Stimulated activated CD4-positive, alpha-beta T cell treated with anti-CD3 and anti-CD28 coated beads, TNF-alpha, amount 100 ng/mL, for 4 hours (primary cell): ENCODE measurements at places on chromosomes 2 and 18.

DNA sequence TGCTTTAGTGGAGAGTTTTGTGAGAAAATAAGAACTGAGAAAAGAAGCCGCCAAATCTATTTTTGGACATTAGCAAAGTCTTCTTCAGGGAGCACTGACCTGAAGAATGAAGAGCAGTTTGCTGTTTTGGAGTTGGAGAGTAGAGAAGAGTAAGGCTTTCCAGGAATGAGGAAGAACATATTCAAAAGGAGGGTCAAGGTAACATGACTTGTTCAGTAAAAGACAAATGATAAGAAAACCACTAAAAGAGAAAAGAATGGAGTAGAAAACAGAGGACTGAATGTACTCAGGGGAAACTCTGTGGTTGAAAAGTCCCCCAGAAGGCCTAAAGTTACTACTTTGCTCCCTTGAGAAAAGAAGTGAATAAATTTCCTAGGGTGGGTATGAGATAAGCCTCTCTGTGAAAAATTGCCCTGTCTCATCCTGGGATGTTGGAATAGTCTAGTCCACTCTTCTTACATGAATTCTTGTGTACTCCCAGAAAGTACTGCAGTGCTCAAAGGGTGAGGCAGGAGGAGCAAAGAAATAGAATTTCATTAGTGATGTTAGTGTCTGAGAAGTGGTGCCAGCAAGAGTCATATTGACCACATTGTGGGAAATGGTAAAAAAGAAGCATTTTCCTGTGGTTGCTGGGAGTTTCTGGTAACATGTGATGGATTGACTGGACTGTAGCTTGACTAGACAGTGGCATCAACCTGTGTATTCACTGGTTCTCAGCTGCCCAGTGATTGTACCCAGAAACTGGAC is 27.8 kb downstream of the MBD5 start:
- no peak for DNase-seq

- no peak for DNase-seq
These were observed 89.6 kb downstream of the GCA start for GRCh38 chr2:162433491-162433890.

- no peak for DNase-seq
These were observed 25.0 kb upstream of the MSGN1 start for GRCh38 chr2:17791121-17791816.

DNA sequence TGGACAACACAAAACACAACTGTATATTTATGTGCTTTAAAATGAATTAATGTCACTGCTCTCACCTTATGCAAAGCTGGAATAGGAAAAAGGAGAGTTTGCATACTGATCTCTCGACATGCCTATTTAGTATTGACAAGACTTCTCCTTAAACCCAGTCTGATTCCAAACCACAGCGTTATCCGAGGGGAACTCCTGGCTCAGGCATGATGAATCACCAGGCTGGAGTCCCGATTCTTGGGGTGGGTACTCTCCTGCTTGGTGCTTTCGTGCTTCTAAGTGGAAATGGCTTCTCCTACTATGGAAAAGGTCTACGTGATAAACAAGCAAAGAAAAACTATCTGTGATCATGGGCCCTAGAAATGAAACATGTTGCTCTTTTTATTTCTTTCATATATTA is 88.9 kb upstream of the SLC35G4 start:
- DNase-seq = no peak

- no peak for DNase-seq
These were observed 144.7 kb downstream of the COL6A3 start for GRCh38 chr2:237269138-237269875.

DNA sequence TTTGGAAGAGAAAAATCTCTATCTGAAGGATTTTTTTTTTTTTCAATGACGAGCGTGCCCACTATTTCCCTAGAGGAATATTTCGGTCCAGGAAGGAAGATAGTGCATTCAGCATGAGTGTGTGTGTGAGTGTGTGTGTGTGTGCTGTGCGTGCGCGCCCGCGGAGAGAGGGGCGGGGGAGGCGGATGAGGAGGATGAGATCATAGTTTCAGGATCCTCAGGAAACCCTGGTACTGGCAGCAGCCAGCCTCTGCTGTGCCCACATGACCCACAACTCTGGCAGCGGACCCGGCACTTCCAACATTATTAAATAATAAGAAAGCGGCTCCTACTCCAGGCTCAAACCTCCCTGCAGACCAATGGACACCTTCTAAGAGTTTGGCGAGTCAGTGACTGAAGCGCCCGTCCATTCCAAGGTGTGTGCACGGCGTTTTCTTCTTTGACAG is 217.0 kb upstream of the DTNA start:
- DNase-seq = no peak

DNA sequence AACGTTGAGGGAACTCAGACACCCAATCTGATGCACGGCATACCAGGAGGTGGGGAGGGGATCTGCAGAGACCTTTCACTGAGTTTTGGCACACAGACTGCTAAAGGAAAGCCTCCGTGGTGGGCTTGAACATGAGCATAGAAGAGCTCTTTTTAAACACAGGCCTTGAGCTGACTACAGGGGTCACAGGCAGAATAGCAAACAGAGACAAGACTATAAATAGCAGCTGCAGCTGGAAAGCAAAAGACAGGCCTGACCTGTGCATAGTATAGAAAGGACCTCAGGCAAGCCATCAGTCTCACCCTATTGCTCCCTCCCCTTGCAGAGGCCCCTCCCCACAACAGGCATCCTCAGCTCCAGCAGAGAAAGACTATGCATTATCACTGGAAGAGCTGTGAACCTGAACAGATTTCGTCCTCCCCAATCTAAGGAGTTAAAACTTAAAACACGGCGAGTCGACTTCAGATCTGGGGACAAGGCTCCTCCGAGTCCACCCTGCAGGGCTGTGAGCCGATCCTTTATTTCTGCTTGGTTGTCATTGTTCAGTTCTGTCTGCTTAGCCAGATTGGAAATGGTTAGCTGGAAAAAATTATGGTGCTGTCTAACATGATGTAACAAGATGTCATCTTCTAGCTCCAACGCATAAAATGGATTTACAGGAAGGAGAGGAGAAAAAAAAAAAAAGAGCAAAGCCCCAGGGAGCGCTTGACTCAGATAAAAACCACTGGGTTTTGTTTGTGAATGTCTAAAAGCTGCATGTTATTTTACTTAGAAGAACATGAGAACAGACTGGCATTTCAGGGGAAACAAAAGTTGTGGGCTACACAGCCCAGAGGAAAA is 25.2 kb upstream of the LCLAT1 start:
- DNase-seq = no peak

- DNase-seq = no peak
These were observed 46.9 kb downstream of the NGEF start for GRCh38 chr2:232966122-232966521.

DNA sequence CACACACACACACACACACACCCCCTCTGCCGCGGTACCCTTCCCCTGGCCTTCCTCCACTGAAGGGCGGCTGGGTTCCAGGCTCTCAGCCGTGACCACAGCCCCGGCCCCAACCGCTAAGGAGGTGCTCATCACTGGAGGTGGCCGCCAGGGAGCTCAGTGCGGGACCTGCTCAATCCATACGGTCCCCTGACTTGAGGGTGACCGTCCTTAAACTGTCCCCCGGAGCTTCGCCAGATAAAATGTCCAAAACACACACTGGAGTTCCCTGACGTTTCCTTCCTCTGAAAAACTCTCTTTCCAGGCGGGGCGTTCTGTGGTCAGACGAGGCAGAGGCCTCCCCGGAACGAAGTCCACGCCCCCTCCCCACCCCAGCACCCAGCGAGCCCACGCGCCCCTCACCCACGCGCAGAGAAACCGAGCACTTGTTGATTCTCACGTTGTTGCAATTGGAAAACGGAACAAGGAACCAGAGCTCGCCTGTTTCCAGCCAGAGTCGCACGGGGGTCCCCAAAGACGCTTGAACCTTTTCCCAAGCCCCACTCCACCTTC is 1.4 kb downstream of the MBP start:
- DNase-seq = peak; percentile 36

DNA sequence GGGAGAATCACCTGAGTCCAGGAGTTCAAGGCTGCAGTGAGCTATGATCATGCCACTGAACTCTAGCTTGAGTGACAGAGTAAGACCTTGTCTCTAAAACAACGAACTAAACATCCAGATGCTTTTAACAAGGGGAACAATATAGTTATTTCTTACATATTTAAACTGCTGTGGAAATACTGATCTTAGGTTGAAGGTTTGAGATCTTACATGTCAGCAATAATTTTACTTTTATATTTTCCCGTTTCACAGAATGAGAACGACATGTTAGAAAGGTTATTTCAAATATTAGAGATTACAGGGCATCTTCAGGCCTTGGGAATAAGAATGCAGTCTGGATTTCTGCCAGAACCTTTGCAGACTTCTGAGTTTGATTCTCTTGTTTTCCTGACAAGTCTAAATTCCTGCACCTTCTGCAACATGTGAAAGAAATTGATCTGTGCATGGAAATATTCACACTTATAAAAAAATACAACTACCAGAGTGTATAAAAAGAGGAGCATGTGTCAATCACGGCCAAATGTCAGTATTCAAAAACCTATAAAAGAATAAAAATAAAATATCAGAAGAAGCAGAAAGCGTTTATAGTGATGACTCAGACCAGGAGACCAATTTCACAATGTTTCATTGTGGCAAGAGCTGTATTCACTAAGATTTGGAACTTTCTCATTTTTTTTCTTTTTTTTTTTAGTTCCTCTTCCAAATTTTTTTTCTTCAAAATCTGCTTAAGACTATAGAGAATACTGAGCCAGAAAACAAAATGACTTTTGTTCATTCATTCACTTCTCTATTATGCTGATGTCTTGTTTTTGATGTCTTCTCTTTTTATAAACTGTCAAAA is 29.6 kb downstream of the COLEC12 start:
- DNase-seq = no peak

- DNase-seq = no peak
These were observed 93.4 kb upstream of the MAP4K3 start for GRCh38 chr2:39530411-39530866.

GRCh38 chr2:173390036-173390435 is 35.4 kb downstream of the CDCA7 start:
- DNase-seq = no peak

DNA sequence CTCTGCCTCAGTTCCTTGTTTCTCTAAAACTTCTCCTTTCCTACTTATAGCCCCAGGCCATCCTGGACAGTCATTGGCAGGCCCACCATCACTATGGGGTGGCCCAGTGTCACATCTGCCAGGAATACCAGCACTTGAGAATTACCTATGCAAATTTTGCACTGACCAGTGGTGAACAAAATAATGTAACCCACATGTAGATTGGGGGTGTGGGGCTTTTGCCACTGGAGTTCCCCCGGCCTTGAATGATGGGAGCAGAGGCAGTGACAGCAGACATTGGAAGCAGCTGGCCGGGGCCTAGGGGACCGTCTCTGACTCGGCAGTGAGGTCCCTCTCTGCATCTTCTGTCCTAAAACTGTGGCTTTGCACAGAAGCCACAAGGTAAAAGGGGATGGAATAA is 24.9 kb upstream of the DNMT3A start:
- no peak for DNase-seq

- DNase-seq = no peak
These were observed 24.0 kb upstream of the VPS4B start for GRCh38 chr18:63446266-63446665.

GRCh38 chr2:220969348-220969747 is 602.8 kb downstream of the EPHA4 start:
- no peak for DNase-seq

- DNase-seq = no peak
These were observed 194.9 kb upstream of the KYNU start for GRCh38 chr2:142682528-142682927.

DNA sequence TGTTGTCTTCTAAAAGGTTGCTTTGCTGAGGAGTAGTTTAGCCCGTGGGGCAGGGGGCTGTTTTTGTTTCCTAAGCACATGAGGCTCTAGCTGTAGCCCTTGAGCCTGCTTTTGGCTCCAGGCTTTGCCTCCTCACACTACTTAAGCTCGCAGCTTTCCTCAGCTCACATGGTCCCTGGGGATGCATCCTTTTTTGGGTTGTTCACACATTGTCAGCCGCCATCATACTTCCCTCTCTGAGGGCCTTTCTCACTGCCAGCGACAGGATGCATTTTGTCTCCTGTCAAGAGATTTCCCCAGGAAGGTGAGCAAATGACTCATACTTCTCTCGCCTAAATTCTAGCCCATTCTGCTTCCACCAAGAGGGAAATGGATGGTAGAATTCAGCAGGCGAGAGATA is 279.5 kb upstream of the PKDCC start:
- no peak for DNase-seq

DNA sequence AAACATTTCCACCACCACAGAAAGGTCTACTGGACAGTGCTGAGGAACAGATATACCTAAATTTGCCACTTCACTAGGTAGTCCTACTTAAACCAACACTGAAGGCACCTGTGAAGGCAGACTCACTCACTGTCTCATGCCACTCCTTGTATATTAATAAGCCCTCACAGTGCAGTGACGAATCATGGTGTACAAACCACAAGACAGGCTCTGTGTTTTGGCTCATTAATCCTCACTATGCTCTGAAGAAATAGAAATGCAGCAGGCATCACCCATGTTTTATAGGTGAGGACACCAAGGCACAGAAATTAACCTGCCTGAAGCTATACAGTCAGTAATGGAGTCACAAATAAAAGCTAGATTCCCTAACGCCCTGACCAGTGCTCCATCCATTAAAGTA is 44.3 kb downstream of the BARD1 start:
- DNase-seq = no peak

DNA sequence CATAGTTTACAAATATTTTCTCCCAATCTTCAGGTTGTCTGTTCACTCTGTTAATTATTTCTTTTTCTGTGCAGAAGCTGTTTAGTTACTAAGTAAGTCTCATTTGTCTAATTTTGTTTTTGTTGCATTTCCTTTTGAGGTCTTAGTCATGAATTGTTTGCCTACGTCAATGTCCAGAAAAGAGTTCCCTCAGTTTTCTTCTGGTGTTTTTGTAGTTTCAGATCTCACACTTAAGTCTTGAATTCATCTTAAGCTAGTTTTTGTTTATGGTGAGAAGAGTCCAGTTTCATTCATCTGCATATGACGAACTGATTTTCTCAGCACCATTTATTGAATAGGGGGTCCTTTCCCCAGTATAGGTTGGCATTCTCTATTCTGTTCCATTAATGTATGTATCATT is 1252.2 kb upstream of the TMEFF2 start:
- no peak for DNase-seq

GRCh38 chr2:37507703-37508102 is 163.3 kb downstream of the QPCT start:
- DNase-seq = no peak

DNA sequence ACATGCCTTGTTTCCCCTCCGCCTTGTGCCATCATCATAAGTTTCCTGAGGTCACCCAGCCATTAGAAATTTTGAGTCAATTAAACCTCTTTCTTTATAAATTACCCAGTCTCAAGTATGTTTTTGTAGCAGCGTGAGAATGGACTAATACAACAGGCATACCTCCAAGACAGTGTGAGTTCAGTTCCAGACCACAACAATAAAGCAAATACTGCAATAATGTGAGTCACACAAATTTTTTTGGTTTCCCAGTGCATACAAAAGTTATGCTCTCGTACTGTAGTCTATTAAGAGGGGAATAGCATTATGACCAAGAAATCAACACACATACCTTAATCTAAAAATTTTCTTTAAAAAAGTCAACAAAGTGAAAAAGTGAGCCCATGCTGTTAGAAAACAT is 217.2 kb downstream of the NR4A2 start:
- no peak for DNase-seq
